Lung (tissue), 17 donors: ENCODE measurements at places on chromosomes 11 and 22. TPM values are rescaled to one million over a fixed set of nuclear protein-coding genes. Genes with fewer than 3 reads are reported as not detected.

DNA sequence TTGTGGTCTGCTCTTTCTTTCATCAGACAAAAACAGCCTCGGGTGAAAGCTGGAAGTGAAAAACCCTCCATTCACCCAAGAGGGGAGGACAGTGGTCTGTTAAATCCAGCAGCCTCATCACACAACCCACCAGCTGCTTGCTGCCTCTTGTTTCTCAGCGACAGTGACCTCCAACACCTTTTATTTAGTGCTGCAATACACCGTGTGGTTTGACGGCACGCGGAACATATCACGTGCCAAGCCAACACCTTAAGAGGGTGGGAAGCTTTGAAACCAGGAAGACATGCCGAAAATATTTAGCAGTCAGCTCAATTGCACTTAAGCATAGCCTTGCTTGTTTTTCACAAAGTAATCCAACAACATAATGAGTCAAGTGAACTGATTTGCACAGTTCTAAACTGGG, 39.8 kb upstream of the POGLUT3 start:
- DNase-seq: peak; percentile 36
- H3K27ac ChIP-seq: no peak overlapping the region
- H3K36me3 ChIP-seq: no peaks in the 10 kb centered on the region
- H3K4me1 ChIP-seq: no peaks in the 10 kb centered on the region
- no peaks in the 10 kb centered on the region for H3K27me3 ChIP-seq

The XKR3 gene
- total RNA-seq: not detected

- no peaks in the 10 kb centered on the region for H3K27me3 ChIP-seq
- H3K4me1 ChIP-seq: no peaks in the 10 kb centered on the region
- no peaks in the 10 kb centered on the region for H3K36me3 ChIP-seq
- H3K27ac ChIP-seq: no peak overlapping the region
- H3K4me3 ChIP-seq: no peak overlapping the region
- no peak for DNase-seq
These were observed 2161.4 kb upstream of the RAG2 start for GRCh38 chr11:38759394-38759793.

The TIMM10B gene
- 43.4 TPM for total RNA-seq

The HMBS gene
- 11.7 TPM for total RNA-seq

- no peaks in the 10 kb centered on the region for H3K36me3 ChIP-seq
- no peak overlapping the region for H3K4me3 ChIP-seq
- H3K4me1 ChIP-seq: no peaks in the 10 kb centered on the region
- H3K27me3 ChIP-seq: no peaks in the 10 kb centered on the region
- H3K27ac ChIP-seq: no peak overlapping the region
These were observed 25.0 kb downstream of the CASP12 start for GRCh38 chr11:104873252-104873651.

The PARVA gene
- 49.6 TPM for total RNA-seq

DNA sequence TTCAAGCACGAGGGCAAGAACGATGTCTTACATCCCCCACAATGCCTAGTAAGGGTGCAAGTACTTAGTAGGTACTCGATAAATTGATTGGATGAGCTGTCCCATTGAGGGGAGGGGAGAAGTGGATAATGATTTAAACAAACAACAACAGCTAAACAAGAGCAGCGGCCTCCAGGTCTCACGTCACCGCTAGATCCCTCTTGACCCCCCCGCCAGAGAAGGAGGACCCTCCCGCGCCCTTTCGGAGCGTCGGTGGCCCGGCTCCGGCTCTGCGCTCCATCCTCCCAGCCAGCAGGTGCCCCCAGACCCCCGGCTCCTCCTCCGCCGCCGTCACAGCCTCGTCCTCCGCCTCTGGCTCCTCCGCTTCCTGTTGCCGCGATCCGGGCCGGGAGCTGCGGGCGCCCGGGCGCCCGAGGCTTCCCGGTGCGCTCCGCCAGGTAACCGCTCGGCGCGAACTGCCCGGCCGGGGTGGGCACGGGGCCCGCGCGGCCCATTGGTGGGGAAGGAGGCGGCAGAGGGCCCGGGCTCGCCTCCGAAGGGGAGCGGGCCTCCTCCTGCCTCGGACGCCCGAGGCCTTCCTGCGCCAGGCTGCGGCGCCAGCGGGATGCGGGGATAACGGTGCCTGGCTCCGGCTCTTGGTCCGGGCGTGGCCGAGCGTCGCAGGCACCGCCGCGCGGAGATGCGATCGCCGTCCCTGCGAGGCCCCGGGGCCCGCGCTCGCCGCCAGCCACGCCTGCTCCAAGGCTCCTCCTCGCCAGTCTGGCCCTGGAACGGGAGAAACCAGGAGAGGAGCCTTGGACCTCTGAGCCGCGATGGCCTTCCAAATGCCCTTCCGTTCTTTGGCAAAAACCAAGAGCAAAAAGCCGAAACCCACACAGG, at the start of gene TLCD5:
TSS of gene TLCD5 (plus strand) at position 368 of the 879 bp plus-strand sequence. CDS start 2,143 bp downstream, outside the sequence.
- peak within 1 kb of the TSS; percentile 91 for H3K27ac ChIP-seq
- H3K4me1 ChIP-seq: peaks cover 16% of the 10 kb centered on the region
- peaks cover under 1% of the 10 kb centered on the region for H3K36me3 ChIP-seq

The ACRV1 gene
- not detected for total RNA-seq

DNA sequence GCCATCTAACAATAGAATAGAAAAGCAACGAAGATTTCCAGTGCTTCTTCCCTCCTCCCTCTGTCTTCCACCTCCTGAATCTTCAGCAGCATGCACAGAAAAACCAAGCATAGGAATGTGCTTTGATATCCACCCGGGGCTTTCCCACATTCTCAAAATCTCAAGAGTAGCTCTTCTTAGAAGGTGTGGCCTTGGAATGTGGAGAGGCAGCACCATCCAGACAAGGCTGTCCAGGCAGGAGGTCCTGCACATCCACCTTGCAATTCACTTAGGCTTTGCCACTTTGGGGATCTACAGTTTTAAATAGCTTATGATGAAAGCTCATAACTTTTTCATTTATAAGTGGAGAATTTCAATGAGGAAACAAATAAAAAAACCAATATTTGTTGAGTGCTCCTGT, 72.9 kb downstream of the KIRREL3 start:
- peaks cover 18% of the 10 kb centered on the region for H3K4me1 ChIP-seq
- H3K4me3 ChIP-seq: no peak overlapping the region
- H3K36me3 ChIP-seq: no peaks in the 10 kb centered on the region
- no peaks in the 10 kb centered on the region for H3K27me3 ChIP-seq
- no peak for DNase-seq

GRCh38 chr22:21571679-21572078, 4.2 kb downstream of the UBE2L3 start:
- no peaks in the 10 kb centered on the region for H3K36me3 ChIP-seq
- no peak for DNase-seq

GRCh38 chr22:27990879-27991278, 71.8 kb upstream of the PITPNB start:
- H3K4me3 ChIP-seq: no peak overlapping the region
- peaks cover 32% of the 10 kb centered on the region for H3K36me3 ChIP-seq
- H3K4me1 ChIP-seq: no peaks in the 10 kb centered on the region
- no peaks in the 10 kb centered on the region for H3K27me3 ChIP-seq
- peak; percentile 23 for DNase-seq
- H3K27ac ChIP-seq: no peak overlapping the region

- H3K36me3 ChIP-seq: no peaks in the 10 kb centered on the region
- DNase-seq: no peak
- H3K4me1 ChIP-seq: peaks cover 40% of the 10 kb centered on the region
- H3K27ac ChIP-seq: peak overlapping the region; percentile 28
- H3K4me3 ChIP-seq: no peak overlapping the region
These were observed 36.3 kb downstream of the BCR start for GRCh38 chr22:23216461-23217170.

GRCh38 chr11:126662035-126662790, 306.7 kb downstream of the ST3GAL4 start:
- no peaks in the 10 kb centered on the region for H3K4me1 ChIP-seq
- no peak for DNase-seq
- H3K27me3 ChIP-seq: no peaks in the 10 kb centered on the region
- H3K27ac ChIP-seq: no peak overlapping the region

GRCh38 chr11:28343304-28344233, 235.4 kb downstream of the METTL15 start:
- no peak overlapping the region for H3K4me3 ChIP-seq
- no peak overlapping the region for H3K27ac ChIP-seq
- DNase-seq: peak; percentile 7
- H3K4me1 ChIP-seq: no peaks in the 10 kb centered on the region

DNA sequence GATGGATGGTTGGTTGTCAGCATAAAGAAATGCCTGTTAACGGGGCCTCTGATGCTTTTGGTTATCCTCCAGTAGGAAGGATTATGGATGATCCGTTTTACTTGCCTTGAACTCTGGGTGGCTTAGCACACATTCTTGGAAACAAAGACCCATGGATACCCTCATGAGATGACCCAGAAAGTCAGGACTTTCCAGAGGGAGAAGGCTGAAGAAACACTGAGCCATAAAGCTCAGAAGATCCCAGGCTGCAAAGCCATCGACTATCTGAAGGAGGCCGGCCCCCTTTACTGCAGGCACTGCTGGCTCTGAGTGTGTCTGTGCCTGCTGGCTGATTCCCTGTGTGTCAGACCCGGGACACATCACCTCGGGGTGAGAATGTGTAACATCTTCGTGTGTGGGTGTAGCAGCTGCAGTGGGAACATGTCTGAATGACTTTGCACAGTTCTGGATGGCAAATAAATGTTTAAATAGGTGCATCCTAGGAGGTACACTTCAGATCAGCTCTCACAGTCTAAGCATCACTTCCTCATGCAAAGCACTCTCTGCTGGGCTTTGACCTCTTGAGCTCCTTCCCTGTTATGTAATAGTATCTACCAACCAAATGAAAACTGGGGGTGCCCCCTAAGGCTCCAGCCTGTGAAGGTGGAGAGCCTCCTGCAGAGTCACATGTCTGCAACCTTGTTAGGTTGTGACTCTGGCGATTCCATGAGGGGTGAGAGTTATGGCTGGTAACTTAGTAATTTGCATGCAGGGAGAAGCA, 1084.9 kb downstream of the TBC1D22A start:
- no peaks in the 10 kb centered on the region for H3K36me3 ChIP-seq
- peaks cover 2% of the 10 kb centered on the region for H3K27me3 ChIP-seq
- H3K27ac ChIP-seq: no peak overlapping the region
- no peaks in the 10 kb centered on the region for H3K4me1 ChIP-seq
- no peak overlapping the region for H3K4me3 ChIP-seq

- DNase-seq: no peak
- H3K27ac ChIP-seq: no peak overlapping the region
- no peaks in the 10 kb centered on the region for H3K27me3 ChIP-seq
- H3K36me3 ChIP-seq: no peaks in the 10 kb centered on the region
- H3K4me1 ChIP-seq: no peaks in the 10 kb centered on the region
These were observed 255.9 kb upstream of the POU2AF2 start for GRCh38 chr11:110989428-110990133.

GRCh38 chr11:79822766-79823165, 381.9 kb upstream of the TENM4 start:
- H3K4me1 ChIP-seq: peaks cover 9% of the 10 kb centered on the region
- no peak overlapping the region for H3K27ac ChIP-seq
- no peaks in the 10 kb centered on the region for H3K27me3 ChIP-seq
- no peaks in the 10 kb centered on the region for H3K36me3 ChIP-seq
- no peak for DNase-seq

DNA sequence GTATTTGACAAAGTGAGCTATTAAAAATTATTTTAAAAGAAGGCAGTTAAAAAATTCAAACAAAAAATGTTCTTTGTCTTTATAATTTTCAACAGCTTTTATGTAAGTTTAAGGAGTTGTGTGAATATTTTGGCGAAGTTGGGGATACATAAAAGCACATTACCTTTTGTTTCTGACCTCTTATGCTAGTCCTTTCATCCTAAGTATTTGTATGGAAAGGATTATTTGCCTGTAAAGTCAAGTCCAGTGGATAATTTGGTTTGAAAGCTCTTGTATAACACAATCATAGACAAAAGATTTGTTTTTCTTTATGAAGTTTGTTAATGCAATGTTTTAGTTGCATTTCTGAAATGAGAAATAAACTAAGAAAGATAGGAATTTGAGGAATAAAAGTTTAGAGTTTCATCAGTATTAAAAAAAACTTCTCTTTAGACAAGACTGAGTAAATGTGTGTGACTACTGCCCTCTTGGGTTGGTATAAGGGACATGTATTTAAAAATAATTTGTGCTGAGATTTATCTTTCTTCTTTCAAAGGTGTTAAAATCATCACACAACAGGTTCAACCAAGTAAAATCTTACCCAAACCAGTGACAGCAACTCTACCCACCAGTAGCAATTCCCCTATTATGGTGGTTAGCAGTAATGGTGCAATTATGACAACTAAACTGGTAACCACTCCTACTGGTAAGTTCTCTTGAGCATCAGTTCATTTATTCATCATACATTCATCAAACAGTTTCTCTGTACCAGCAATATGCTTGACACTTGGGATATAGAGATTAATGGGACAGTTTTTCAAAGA, 68.2 kb downstream of the EMSY start:
- no peak overlapping the region for H3K27ac ChIP-seq
- H3K4me3 ChIP-seq: no peak overlapping the region
- peaks cover 7% of the 10 kb centered on the region for H3K36me3 ChIP-seq
- DNase-seq: peak; percentile 78
- H3K4me1 ChIP-seq: peaks cover 14% of the 10 kb centered on the region
- no peaks in the 10 kb centered on the region for H3K27me3 ChIP-seq

DNA sequence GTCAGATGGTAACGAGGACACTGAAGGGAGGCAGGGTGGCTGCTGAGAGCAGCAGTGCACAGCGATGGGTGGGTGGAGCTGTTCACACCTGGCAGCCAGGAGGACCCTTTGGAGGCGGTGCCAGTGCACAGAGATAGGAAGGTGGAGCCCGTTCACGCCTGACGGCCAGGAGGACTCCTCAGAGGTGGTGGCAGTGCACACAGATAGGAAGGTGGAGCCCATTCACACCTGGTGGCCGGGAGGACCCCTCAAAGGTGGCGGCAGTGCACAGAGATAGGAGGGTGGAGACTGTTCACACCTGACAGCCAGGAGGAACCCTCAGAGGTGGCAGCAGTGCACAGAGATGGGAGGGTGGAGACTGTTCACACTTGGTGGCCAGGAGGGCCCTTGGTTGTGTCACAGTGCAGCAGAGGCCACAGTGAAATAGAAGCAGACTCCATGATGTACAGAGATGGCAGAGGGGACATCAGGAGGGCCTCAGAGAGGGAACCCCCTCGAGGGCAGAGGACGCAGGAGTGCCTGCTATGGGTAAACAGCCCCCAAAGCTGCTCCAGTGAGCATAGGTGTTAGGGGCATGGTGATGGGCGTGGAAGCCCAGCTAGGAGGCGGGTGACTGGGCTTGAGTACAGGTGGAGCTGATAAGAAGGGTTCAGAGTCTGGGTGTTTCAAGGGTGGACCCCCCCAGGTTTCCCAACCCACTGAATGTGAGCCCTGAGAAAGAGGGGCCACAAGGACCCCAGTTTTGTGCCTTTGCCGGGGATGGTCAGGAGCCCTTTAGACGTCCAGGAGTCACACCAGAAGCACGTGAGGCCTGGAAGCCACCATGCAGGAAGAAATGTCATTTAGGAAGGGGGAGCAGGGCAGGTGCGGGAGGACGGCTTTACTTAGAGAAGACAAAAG, 566.7 kb downstream of the BRD1 start:
- no peaks in the 10 kb centered on the region for H3K4me1 ChIP-seq
- no peaks in the 10 kb centered on the region for H3K36me3 ChIP-seq
- no peak overlapping the region for H3K27ac ChIP-seq
- no peak for DNase-seq
- H3K4me3 ChIP-seq: no peak overlapping the region

The KCNQ1OT1 gene
- total RNA-seq: 2.9 TPM
